ENCODE measurements at places on chromosomes 2 and 18.
A peak's percentile ranks its signal among the peaks of the same experiment; 100 is the strongest.

- DNase-seq, result no peak
These were observed 623.9 kb downstream of the NYAP2 start for GRCh38 chr2:226023383-226023782.

DNA sequence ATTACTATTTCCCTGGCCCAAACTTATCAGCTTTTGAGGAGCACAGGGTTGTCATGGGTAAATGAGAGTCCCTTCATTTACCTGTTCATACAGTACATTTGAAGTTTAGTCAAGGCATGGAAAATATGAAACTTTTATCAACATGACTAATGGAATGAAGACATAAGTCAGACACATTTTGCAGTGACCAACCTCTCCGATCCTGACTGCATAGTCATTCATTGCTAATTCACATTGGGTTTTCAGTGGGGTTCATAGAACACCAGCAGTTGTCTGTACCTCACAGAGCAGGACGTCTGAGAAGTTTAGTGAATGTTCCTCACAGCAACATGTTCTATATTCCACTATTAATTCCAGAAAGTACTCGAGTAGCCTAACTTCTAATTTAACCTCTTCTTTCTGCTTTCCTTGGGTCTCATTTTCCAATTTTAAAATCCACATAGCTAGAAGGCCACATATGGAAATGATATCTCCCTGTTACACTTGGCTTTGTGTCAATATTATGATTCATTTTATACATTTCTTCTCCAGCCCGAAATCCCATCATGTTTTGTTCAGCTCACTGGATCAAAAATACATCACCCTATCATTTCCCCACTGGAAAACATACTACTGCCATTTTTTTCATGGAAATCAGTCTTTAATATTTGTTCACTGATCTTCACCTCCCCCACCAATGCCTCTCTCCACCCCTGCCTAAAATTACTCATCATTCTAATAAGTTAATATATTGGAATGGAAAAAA lies 65.9 kb downstream of the CDH20 start:
- DNase-seq, result no peak

DNA sequence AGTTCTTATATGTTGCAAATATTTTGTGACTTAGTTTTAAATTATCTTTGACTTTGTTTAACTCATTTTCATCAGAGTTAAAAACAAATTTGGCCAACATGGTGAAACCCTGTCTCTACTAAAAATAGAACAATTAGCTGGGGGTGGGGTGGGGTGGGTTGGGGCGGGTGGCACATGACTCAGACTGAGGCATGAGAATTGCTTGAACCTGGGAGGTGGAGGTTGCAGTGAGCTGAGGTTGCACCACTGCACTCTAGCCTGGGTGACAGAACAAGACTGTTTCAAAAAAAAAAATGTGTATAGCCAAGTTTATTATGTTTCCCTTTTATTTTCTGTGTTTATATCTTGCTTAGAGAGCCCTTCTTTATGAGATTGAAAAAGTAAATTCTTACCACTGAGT lies 14.2 kb upstream of the LIPG start:
- DNase-seq, result no peak

DNA sequence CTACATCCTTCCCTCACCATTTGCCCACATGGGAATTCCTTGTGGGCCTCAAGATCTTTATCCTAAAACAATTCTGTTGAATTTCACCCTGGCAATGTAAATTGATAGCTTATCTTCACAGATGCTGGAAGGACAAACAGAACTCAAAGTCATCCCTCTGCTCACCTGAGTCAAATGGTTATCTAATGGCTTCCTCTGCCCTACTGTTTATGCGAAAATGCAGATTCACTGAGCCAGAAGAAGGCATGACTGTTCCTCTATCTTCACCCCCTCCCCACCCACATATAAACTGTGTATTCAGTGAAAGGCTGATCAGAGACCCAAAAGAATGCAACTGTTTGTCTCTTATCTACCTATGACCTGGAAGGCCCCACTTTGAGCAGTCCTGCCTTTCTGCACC lies 43.9 kb upstream of the VWA3B start:
- DNase-seq, result no peak

GRCh38 chr18:34694591-34695165 lies 15.4 kb upstream of the DTNA start:
- DNase-seq, result no peak

DNA sequence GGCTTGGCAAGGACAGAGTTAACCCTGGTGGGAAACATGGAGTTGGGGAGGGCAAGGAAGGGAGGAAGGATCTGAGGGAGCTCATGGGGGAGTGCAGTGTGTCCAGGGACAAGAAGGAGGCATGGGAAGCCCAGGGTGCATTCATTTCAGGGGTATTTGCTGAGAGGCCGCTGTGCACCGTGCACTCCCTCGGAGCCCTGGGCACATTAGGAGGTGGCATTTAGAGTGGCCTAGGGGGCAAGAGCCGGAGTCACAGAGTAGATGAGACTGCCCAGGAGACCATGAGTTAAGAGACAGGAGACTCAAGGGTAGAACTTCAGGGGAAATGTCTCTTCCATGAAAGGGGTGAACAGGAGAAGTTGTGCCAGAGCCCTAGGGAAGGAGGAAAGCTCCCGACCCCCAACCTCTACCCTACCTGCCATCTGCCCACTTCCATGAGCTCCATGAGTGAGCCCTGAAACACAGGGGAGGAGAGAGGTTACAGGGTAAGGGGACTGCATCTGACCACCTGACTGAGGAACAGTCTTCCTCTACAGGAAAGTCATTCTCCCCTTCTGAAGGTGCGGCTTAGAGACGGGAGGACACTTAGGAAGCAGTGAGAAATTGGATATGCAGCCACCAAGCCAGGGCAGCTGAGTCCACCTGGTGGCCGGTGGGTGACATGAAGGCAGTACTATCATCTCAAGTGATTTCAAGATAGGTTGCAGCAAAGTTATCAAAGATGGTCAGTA lies 58.5 kb upstream of the COPS8 start:
- peak; percentile 75 for DNase-seq

GRCh38 chr18:77013811-77014521 lies 118.6 kb downstream of the MBP start:
- DNase-seq, result no peak

GRCh38 chr2:216059233-216059834 lies 22.3 kb downstream of the PECR start:
- DNase-seq, result no peak

DNA sequence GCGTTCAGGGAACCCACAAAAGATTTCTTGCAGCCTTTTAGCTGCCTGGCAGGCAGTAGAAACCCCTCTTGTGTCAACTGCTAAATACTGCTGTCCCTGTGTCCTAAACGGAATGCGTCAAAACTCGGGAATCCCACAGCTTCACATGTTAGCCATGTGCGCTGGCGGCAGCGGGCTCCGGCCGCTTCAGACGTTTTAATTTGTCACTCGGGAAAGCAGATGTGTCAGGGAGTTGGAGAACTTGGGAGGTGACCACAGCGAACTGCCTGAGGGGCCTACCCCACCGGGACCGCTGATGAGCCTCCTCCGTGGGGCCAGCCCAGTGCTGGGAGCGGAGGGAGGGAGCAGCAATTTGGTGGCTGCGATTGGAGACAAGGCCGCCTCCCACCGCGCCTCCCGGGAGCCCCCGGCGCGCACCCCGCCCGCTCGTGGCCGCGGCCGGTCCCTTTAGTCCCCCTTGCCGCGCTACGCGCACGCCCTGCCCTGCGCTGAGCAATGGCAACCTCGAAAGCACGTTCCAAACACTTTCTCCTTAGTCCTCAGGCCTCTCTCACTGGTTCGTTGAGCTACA lies 146.1 kb upstream of the SATB2 start:
- no peak for DNase-seq

- DNase-seq, result peak; percentile 37
These were observed 26.2 kb downstream of the UNC50 start for GRCh38 chr2:98634406-98635092.

- no peak for DNase-seq
These were observed 64.0 kb downstream of the MBP start for GRCh38 chr18:77068321-77069312.

GRCh38 chr2:218028189-218028495 lies 25.3 kb upstream of the TNS1 start:
- peak; percentile 5 for DNase-seq

GRCh38 chr2:209008636-209009287 lies 415.1 kb upstream of the MAP2 start:
- no peak for DNase-seq

DNA sequence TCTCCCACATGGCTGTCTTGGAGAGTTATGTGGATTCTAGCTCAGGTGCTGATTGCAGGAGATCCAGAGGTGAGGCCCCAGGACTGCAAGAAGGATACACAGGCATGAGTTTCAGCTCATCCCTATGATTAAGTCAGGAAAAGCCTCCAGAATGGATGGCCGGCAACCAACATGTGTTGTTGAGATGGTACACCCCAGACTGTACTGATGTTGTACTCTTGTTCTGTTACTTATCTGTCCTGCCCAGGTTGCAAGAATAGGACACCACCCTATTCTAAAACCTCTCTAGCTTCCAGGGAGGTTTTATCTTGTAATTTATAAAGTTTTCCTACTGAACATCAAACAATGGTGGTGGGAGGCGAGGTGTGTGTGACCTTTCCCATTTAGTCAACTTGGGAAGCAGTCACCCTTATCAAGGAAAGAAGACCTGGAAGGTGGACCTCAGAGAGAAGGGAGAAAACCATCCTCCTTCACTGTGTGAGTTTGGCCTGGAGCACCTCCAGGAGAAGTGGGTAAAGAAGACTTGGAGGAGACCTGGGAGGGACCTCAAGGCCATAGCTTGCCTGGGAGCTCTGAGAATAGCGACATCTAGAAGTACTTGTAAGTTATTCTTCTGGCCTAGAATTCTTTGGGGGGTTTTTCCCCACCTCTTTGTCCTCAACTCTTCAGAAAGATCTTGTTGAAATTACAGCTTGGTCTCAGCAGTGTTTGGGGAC lies 8.6 kb downstream of the FAM124B start:
- no peak for DNase-seq

- no peak for DNase-seq
These were observed 120.5 kb downstream of the ZFP36L2 start for GRCh38 chr2:43105586-43106558.

DNA sequence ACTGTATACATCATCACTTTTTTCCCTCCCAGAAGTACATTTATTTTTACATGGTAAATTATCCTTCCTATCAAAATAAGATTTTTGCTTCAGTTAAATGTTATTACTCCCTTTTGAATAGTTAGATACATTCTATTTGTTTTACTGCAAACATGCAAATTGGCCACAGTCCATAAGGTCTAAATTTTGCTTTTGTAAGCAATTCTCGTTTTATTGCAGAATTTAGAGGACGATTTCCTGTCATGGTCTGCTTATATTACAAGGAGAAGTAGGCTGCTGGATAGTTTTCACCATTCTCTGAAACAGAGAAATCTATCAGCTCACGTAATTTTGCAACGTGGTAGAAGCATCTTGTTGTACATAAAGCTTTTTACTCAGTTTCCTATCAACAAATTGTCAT lies 1632.5 kb downstream of the LRP1B start:
- no peak for DNase-seq

DNA sequence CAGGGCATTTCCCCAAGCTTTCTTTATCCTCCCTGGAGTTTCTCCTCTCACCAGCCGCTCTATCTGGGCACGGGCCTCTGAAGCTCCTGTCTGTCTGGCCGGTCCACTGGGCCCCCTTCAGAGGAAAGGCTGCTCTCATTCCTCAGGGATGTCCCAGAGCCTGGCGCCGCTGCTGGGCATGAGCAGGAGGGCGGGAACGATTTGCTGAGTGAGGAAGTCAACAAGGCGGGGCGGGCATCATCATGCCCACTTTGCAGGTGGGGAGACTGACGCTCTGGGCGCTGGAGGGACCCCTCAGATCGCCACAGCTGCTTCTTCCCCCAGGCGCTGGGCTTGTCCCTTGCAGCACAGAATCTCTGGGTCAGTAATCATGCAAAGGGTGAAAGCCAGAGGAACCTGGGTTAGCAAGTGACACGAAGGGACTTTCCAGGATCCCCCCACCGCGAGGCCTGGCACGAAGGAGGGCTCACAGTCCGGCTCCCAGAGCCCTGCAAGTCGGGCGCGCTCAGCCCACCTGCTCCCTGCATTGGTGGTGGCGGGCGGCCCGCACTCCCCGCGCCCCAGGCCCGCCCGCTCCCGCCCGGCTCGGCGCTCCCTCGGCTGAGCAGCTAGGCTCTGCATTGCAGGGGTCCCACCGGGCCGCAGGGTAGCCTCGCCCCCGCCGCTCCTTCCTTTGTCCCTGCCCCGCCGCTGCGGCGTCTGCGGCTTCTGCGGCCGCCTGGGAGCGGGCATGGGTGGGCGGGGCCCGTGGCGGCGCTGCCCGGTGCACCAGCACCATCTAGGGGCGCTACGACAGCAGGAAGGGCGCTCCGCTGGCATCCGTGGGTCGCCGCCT lies 157.8 kb downstream of the CYRIA start:
- peak; percentile 91 for DNase-seq

DNA sequence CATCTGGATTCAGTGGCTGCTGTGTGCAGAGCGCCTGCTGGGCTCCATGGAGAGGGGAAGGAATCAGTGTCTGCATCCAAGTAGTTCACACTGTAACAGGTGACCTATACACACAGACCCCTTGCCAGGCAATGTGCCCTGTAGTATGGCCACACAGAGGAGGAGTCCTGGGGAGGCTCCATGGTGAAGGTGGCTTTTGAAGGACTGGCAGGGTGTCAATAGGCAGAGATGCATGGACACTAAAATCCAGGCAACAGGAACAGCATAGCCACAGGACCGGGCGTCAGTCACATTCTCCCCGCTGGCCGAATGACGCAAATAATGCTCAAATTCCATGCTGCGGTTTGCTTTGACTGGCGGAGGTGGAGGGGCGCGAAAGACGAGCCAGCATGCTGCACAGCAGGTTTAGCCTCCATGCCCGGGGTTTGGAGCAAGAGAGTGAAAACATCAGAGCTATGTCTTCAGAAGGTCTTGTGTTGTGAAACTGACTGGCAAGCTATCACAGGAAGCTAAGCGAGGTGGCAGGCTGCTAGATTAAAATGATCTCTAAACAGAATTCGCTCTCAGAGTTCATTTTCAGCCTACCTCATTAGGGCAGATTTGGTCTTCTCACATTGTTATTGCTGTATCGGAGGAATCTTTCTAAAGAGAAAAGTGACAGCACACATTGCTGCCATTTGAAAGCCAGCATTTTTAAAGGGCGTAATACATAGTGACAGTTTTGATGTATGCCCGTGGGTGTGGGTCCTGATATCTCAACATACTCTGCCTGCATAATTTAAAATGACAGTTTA lies 1.2 kb upstream of the CHMP1B start:
- DNase-seq, result no peak

GRCh38 chr2:226198956-226199355 lies 600.7 kb downstream of the IRS1 start:
- DNase-seq, result no peak

DNA sequence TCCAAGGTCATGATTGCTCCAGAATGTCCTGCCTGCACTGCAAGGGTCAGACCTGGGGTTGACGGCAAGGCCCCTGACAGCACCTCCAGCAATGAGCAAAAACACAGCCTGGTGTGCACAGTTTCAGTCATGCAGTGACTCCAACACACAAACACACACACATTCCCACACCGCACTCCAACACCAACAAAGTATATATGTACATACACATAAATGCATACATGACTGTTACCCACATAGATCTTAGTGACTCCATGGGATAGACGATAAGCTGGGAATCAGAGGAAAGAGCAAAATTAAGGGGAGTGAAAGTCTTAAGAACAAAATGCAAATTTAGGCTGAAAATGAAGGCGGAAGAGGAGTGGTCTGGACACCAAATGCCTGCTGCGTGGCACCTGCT lies 112.7 kb upstream of the TEKT4 start:
- DNase-seq, result no peak

Data from D341Med (cell line).